ENCODE measurements at places on chromosomes 2 and 18.

GRCh38 chr2:227115761-227116160, 48.2 kb downstream of the COL4A4 start:
- no peak for DNase-seq

GRCh38 chr2:223590964-223591363, 11.2 kb downstream of the SCG2 start:
- no peak for DNase-seq

DNA sequence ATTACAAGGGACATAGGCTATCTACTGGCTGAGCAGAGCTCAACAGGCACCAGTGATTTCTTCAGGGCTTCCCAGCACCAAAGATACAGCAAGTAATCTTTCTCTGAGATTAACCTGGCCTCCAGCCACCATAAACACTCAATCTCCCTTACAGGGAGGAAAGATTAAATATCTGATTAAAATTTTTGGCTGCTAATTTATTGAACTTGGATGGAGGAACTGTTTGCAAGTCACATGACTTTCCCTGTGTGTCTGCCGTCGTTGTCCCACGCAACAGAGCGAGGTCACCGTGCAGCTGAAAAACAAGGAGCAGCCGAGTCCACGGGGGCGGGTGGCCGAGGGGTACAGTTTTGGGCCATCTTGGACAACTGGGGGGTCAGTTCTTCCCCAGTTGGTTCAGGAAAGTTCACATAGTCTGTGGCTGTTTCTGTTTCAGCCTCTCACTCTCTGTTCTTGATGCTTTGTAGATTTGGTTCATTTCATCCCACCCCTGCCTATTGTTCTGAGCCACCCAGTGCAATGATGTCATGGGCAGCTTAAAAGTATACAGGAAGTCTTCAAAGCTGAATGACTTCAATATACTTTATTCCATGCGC, 186.8 kb upstream of the CTAGE1 start:
- DNase-seq, result no peak

DNA sequence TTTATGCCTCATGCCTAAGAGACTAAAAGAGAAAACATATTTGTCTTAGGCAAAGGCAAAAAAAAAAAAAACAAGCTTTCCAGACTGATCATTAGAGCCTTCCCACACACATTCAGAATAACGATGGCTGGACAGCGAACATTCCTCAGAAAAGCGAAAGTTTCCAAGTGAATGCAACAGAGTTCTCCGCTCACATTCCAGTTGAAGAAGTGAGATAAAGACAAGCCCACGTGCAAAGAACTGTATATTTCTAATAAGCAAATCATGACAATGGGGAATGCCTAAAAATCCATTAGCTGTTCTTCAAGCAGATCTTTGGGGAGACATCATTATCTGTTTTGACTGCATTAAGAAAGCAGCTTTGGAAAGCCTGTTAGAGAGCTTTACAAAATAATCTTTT, 347.9 kb downstream of the METTL4 start:
- no peak for DNase-seq

DNA sequence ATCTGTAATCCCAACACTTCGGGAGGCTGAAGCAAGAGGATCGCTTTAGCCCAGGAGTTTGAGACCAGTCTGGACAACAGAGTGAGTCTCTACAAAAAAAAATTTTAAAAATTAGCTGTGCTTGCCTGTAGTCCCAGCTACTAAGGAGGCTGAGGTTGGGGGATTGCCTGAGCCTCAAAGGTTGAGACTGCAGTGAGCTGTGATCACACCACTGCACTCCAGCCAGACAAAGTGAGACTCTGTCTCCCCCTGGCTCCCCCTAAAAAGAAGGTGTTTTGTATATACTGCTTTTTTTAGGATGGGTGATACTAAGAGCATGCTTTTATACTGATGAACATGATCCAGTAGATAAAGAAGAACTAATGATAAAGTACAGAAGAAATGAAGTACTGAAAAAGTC, 145.0 kb downstream of the BAZ2B start:
- no peak for DNase-seq

DNA sequence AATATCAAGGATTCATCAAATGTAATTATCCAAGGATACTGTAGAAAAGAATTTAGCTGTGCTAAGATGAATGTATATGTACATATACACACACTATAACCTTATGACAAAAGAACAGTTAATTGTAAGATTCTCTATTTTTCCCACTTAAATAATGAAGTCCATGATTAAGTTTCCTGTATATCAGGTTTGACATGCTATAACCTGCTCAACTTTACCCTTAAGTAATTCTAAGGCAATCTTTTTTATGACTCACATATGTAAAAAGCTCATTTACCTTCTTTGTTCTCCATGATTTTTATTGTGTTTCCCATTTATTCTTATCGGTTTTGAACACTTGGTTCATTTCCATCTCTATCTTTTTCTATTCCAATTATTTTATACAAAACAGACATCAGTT, 1213.1 kb upstream of the SLC39A10 start:
- DNase-seq, result no peak

DNA sequence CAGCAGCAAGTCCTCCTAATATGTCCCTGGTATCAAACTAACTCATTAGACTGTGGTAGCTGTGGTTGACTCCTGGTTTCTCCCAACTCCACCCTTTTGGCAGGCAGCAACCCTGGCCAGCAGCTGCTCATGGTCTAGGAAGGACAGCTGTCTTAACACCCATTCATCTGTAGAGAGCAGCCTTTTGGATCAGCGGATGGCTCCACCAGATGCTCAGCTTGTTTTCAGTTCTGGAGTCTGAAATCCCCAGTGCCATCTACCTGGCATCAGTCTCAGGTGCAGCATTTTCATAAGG, 100.5 kb downstream of the SPOPL start:
- DNase-seq, result no peak

DNA sequence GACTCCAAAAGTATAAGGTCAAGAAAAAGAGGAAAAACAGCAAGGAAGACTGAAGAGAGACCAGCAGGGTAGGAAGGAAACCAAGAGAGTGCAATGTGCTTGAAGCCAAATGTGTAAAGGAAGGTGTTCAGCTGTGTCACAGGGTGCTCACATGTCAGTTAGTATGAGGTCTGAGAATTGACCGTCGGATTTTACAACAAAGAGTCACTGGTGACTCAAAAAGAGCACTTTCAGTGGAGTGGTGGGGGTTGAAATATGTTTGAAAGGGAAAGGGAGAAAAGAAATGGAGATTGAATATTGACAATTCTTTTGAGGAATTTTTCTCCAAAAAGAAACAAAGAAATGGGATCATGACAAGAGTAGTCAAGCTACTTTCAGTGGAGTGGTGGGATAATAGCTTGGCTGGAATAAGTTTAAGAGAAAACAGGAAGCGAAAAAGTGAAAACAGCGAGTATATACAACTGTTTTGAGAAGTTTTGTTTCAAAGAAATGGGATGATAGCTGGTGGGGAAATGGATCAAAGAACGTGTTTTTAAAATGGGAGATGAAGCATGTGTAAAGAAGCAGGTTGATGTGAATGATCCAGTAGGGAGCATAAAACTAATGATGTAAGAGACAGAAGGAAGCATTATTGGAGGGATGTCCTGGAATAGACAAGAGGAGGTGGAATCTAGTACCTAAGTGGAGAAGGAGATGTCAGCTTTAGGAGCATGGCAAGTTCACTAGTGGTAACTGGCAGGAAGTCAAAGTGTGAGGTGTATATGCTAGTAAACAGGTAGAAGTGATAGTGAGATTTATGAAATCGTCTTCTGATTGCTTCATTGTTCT, 3.6 kb upstream of the TSPYL6 start:
- no peak for DNase-seq

DNA sequence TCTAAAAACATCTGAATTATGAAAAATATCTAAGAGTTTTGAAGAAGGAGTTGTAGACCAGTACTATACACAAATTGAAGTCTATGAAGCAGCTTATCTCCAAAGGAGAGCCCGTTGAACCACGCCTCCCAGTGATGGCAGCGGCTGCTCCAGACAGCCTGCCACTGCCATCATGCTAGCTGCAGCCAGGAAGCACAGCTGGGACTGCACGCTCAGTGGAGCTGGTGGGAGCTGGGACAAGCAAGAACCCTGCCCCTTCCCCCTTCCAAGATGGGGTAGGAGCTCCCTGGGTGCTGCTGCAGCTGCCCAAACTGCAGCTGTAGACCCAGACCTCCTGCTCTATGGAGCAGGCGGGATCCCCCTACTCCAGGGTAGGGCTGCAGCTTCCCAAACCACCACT, 124.7 kb upstream of the SPATS2L start:
- DNase-seq, result no peak

GRCh38 chr2:64226611-64227010, 82.4 kb upstream of the PELI1 start:
- DNase-seq, result no peak

GRCh38 chr18:35029103-35029502, 12.1 kb upstream of the MAPRE2 start:
- DNase-seq, result no peak

DNA sequence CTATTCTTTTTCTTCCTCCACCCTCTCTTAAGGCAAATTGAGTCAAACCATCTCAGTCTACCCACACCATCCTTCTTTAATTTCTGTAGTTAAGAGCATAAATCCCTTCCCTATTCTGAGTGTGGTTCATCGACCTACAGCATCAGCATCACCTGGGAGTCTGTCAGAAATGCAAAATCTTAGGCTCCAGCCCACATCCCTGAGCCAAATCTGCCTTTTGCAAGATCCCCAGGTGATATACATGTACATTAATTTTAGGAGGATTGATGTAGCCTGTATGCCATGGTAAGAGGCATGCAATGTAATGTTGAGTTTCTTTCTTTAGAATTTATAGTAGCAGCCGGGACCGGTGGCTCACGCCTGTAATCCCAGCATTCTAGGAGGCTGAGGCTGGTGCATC, 151.7 kb upstream of the TNP1 start:
- DNase-seq, result no peak

DNA sequence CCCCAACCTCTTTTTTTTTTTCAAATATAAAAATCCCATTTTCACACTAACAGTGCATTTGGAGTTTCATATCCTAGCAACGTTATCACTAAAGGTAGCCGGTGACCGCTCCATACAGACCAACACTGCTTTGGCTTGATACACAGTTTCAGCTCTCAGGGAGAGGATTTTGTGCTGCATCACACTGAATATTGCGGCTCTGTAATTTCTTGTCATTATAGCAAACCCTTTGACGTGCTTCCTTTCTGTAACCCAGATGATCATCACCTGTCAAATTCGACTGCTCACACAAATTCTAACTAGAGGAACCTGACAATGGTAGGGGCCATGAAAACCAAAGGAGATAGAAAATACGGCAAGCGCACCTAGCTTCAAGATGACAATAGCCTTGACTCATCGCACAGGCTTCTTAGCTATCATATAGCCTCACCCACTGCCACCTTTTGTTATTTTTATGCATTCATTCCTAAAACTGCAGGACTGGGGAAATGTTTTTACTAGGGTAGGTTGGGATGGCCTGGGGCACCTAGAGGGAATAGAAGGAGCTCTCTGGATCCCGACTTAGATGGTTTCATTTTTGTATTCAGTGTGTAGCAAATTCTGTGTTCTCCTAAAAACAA, 582.9 kb upstream of the PIK3C3 start:
- DNase-seq, result no peak

- DNase-seq, result no peak
Observed at GRCh38 chr18:3546106-3546505, 96.1 kb downstream of the TGIF1 start.

DNA sequence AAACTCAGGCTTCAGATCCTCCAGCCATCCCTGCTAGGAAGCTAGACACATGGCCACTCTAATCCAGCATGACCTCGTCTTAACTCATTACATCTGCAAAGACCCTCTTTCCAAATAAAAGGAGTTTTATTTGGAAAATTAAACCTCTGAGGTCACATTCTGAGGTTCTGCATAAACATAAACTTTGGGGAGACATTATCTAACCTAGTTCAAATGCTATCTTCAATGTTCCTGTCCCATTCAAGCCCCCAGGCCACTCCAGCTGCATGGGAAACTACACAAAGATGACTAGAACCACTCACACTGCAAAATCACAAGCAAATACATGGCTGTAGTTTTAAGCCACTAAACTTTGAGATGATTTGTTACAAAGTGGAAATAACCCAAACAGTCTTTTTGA, 99.0 kb upstream of the RNF152 start:
- no peak for DNase-seq

DNA sequence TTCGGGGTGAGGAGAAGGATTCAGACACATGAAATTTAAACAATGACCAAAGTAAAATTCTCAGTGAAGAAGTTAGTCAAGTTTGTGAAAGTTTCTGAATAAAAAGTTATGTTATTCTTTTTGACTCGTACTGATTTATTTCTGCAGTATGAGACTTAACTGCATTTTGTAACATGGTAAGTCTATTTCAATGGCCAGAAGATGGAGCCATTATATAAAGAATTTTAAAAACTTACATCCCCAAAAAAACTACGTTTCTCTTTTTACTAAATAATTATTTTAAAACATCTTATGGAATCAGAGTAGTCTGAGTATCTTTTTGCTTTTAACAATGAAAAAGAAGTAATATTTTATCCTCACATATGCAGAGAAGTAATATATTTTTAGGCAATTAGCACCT, 51.4 kb upstream of the SCN1A start:
- DNase-seq, result no peak

DNA sequence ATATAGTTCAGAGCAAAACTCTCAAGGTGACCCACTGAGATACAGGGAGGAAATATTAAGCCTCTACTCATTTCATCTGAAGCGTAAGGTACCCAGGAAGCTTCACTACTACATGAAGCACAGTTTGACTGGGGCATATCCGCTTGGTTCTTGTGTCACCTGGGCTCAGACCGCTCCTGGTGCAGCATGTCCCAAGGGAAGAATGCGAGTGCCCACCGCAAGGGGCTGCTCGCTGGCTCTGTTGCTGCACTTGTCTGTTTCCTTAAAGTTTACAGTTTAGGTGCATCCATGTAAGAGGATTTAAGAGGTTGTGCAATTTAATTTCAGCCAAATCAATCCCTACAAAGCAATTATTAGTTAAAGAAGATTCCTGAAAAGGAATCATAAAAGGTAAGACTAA, 507.8 kb downstream of the FBXO15 start:
- no peak for DNase-seq

DNA sequence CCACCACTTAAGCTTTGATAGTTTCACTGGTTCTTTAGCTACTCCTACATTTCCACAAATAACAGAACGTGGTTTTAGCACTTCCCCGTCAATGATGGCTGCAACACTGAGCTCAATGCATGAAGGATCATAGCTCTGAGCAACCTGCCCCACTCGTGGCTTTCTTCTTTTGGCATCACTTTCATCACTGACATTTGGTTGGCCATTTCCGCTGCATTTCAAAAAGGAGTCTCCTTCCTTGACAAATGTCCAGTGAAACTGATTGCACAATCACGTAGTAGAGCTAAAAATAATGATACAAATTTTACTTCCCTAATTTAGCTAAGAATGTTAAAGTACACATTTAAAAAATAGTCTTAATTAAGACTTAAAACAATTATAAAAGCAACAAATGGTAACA, 205.2 kb upstream of the HDAC4 start:
- DNase-seq, result peak; percentile 21

All from activated CD8-positive, alpha-beta memory T cell treated with anti-CD3 and anti-CD28 coated beads for 24 hours (primary cell).